CD4-positive, alpha-beta memory T cell (primary cell): ENCODE measurements at places on chromosomes 13 and 19. TPM values are rescaled to one million over a fixed set of nuclear protein-coding genes. Genes with fewer than 3 reads are reported as not detected.

GRCh38 chr13:79311386-79311785 is 94.7 kb downstream of the RBM26 start:
- no peak for DNase-seq

- DNase-seq: no peak
Observed at GRCh38 chr19:30430206-30430734, 58.1 kb downstream of the ZNF536 start.

GRCh38 chr19:4591320-4591719 is 31.8 kb upstream of the SEMA6B start:
- DNase-seq: no peak

GRCh38 chr19:15516363-15516762 is 8.0 kb downstream of the CYP4F22 start:
- DNase-seq: no peak

Gene RNF113B
- not detected for polyA plus RNA-seq

Gene MARCHF2
- 60.9 TPM for polyA plus RNA-seq

Gene NLRP11
- polyA plus RNA-seq: not detected

- peak; percentile 45 for DNase-seq
Observed at GRCh38 chr19:35044317-35045117, 3.0 kb downstream of the HPN start.

- DNase-seq: no peak
Observed at GRCh38 chr13:33362986-33363727, 77.6 kb upstream of the STARD13 start.

- no peak for DNase-seq
Observed at GRCh38 chr19:2291185-2291751, 9.3 kb upstream of the PEAK3 start.

DNA sequence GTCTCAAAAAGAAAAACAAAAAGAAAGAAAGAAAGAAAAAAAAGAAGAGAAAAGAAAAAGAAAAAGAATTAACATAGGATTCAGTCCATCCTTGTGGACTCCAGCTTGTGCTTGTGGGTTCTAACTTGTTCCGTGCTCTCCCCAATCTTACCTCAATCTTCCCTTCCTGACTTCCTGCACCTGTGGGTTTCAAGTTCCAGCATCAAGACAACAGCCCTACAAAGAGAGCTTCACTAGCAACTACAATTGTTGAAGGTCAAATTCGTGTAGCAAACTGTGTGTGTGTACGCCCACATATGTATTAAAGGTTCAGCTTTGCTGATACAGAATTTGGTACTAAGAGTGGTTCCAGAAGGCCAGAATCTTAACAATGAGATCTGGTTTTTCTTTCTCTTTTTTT is 25.3 kb downstream of the FXYD5 start:
- DNase-seq: no peak

Gene PROZ
- 0.32 TPM for polyA plus RNA-seq

Gene CILP2
- polyA plus RNA-seq: not detected

Gene ZNF681
- 1.1 TPM for polyA plus RNA-seq

DNA sequence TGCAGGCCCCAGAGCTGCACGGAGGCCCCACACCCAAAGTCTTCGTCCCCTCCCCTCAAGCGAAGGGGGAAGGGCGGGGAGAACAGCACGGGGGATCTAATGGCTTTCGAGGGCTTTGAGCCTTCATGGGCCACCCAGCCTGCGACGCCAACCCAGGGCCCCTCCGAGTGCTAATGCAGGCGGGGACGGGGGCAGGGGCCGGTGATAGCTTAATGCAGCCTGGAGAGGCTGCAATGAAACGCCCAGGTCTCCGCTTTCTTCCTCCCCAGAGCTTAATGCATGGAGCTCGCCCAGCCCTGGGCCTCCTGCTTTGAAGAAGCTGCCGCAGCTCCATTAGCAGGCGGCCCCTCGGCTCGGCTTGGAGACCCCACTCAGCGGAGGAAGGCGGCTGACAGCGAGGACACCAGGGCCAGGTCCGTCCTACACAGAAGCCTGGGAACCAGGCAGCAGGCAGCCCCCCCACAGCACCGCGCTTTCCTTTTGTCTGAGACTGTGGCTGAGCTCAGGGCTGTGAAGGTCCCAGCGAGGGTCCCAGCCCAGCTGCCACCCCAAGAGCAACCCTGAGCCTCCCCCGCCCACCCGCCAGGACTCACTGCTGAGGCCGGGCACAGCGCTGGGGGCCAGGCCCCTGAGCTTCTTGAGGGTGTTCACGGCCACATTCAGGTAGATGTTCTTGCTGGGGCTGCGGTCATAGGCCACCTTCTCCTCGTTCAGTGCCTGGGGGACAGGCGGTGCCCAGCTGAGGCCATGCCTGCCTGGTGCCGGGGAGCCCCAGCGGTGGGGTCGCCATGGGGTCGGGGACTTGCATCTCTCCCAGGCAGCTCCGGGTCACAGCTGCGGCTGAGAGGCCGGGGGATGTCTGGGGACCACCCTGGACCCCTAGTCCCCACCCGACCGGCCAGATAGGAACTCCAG is 7.5 kb upstream of the ATP8B3 start:
- no peak for DNase-seq

DNA sequence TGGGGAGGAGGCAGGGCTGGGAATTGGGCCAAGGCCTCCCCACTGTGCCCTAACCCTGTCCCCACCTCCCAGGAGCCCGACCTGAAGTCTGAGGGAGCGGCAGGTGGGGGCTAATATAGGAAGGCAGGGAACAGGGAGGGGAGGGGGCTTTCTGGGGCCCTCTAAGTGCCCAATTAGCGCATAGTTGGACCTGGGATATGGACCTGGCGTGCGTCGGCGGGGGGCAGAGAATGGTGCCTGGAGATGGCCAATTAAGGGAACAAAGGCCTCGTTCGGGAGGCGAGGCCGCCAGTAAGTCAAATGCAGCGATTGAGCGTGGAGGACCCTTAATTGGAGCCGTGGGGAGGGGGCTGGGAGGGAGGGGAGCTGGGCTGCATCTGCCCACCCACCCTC is at the start of gene C19orf85:
C19orf85 (minus strand) TSS at position 90 of the 393 bp plus-strand sequence. CDS start 197 bp downstream, outside the sequence.
- no peak for DNase-seq

DNA sequence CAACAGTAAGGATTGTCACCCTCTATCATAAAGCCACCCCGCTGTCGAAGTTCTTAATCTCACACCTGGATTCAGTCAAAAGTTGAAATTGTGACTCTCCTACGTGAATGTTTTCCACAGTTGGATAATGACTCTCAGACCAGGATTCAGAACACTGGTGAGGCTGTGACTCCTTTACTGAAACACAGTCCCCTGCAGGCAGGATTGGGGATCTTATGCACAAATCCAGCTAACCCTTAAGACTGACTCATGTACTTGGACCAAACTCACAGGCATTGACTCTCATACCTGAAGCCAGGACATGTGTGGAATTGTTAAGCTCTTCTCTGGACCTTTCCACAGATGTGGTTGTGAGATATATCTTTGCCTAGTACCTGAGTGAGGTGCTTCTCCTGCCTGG is 46.8 kb downstream of the ZNF85 start:
- DNase-seq: no peak

- DNase-seq: no peak
Observed at GRCh38 chr13:102878481-102878880, 32.6 kb downstream of the ERCC5 start.

Gene PCDH9
- polyA plus RNA-seq: 0.18 TPM

DNA sequence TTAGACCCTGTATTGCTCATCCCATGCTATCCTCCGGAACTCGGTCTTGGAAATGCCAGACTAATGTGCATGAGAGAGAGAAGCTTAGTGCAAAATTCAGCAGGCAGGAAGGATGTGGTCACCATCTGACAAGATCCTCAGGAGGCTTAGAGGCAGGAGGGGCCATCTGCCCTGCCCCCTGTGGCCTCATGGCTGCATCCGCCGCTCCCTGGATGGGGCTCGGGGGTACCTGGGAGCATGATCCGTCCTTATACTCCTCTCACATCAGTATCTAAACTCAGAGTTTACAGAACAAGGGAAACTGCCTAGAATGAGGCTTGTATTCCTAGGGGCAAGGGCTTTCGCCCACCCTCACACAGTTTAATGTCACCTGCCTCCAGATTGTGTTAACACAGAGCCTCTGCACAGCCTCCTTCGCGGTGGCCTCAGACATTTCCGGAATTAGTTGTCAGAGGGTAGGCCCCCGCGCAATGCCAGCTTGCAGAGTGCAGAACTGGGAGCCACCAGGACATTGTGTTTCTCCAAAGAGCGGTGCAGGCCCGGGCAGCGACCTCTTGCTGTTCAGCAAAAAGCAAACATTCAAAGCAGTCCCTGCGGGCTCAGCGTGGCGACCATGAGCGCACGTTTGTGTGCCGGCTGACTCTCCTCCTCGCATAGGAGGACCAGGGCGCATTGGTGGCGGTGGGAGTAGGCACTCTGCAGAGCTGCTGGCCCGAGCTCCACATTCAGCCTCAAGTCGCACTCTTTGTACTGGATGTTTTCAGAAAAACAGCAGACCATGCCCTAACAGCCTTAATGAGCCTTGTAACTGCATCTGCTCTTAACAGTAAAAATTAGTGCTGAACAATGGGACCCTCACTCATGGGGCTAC is 39.1 kb downstream of the GPR12 start:
- peak; percentile 31 for DNase-seq

GRCh38 chr13:44294876-44295275 is 78.7 kb upstream of the SERP2 start:
- DNase-seq: no peak

DNA sequence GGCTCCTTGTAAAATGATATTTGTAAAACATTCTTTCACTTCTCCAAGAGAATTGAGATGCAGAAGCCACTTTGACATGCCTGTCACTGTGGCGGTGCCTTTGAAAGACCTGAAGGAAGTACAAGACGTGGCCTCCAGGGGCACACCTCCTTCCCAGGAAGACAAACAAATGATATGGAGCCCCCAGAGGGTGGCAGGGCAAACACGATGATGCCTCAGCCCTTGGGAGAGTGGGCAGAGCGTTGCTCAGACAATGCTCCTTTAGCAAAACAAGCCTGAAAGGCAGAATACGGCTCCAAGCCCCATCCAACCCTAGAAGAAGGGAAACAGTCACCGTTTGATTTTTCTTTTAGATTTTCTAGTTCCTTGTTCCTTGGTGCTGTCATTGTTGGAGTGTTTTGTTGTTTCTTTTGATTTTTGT is 9.2 kb upstream of the ATP12A start:
- no peak for DNase-seq

- DNase-seq: no peak
Observed at GRCh38 chr19:49684251-49684982, 5.0 kb upstream of the ADM5 start.

Gene SHISA7
- not detected for polyA plus RNA-seq

GRCh38 chr19:29554149-29554548 is 28.4 kb downstream of the VSTM2B start:
- no peak for DNase-seq
